ENCODE measurements at places on chromosomes 11 and 22.

GRCh38 chr11:118198370-118198769, 21.9 kb upstream of the SCN2B start:
- DNase-seq: no peak

DNA sequence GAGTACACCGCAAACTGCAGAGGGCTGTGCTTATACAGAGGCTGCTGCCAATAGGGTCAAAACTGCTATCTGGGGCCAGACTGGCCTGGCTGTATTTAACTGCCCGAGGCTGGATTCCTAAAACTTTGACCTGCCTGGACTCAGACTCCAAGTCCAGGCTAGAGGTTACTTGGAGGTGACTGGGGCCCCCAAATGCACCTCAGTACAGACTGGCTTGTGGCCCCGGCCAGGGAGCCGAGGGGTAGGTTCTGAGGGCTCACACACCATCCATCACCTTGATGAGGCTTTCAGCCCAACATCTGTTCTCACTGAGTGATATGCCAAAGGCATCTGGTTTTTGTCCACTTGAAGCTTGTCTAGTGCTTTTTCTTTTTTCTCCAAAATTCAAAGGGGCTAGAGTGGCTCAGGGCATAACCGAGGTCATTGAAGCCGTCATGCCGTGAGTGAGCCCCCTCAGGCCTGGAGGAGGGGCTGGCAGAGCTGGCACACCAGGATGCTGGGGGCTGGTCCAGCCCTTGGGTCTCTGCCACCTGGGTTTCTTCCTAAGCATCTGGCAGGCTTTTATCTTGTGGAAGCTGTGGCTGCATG, 52.4 kb upstream of the TTLL12 start:
- no peak for DNase-seq

GRCh38 chr11:9095421-9095820, 4.0 kb upstream of the SCUBE2 start:
- no peak for DNase-seq

DNA sequence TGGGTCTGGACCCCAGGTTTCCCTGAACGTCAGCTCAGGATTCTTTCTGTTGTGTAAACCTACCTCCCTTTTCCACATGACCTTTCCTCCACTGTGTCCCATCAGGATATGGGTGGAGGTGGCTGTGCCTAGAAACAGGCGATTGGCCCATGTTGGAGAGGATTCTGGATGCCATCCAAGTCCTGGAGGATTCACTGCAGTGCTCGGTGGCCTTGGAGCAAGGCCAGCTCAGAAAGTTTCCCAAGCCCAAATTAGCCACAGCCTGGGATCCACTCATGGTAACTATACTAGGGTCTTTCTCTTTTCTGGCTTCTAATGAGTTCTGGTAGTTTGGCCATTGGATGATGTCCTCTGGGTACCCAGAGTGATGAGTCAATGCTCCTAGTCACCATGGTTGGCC, 141.6 kb downstream of the SNX19 start:
- no peak for DNase-seq

- DNase-seq: peak; percentile 69
Observed at GRCh38 chr11:107018902-107019493, 722 bp upstream of the GUCY1A2 start.

DNA sequence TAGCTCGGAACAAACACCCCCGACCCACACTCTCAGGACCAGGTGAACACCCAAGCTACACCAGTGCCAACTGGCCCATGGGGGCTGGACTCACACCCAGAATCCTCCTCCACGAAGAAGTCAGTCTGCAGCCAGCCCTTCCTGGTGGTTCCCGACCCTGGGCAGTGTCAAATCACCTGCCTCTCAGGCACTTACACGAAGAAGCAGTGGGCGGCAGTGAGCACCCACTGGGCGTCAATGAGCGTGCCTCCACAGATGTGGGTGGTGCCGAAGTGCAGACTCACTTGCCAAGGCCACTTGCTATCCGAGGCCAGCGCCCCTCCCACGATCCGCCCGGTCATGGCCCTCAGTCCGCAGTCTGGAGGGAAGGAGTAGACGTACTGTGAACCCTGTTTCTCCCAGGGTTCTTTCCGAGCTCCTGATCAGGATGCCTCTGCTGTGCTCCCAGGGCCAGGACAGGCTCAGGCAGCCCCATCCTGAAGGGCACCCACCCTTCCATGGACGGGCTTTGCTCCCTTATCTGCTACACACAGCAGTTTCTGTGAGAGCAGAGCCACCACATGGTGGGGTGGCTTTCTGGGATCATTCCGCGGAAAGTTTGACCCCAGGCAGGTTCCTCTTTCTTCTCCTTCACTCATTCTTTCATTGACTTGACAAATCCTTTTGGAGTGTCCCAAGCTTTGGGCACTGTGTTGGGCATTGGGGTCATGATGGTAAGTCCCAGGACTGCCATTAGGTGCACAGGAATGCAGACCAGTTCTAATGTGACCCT, 19.4 kb downstream of the TMPRSS13 start:
- no peak for DNase-seq

DNA sequence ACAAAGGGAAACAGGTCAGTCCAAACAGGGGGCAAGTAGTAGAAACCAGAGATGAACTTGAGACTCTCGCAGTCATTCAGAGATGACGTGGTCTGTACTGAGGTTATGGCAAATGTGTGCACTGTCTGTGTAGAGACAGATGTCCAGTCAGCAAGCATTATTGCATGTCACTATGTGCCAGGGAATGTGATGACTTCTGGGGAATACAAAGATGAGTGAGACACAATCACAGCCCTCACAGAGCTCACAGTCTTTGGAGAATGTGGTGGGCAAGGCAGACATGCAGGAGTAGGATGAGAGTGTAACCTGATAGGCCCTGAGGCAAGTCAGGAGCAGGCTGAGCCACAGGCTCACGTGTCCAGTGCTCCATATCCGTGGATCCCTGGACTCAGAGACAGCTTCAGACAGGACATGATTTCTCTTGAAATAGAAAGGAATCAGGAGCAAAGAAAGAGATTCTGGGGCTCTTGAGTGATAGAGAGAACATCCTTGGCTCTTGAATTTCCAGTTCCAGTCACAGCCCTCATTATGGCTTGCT, 550.7 kb downstream of the ETS1 start:
- DNase-seq: no peak

DNA sequence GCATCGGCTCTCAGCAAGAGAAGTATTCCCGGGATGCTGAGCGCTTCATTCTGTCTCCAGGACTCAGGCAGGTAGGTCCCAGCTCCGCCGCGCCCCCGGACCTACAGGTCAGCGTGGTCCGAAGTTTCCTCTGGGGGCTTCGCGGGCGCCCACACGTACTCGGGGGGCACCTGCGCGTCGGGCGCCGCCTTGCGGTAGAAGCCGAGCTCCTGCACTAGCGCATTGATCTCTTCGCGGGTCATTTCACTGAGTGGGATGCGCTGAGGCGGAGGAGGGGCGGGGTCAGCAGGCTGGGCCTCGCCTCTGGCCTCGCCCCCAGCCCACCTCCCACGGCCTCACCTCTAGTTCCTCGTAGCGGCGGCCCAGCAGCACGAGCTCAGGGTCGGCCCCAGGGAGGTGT, 2.5 kb downstream of the SELENOM start:
- DNase-seq: no peak

- peak; percentile 15 for DNase-seq
Observed at GRCh38 chr11:11028017-11028692, 170.3 kb upstream of the ZBED5 start.

- DNase-seq: peak; percentile 14
Observed at GRCh38 chr22:30044369-30044768, 35.9 kb upstream of the HORMAD2 start.

GRCh38 chr11:86671531-86672006, 847 bp downstream of the ME3 start:
- DNase-seq: peak; percentile 54

GRCh38 chr11:45031912-45032519, 81.3 kb upstream of the TP53I11 start:
- DNase-seq: no peak

DNA sequence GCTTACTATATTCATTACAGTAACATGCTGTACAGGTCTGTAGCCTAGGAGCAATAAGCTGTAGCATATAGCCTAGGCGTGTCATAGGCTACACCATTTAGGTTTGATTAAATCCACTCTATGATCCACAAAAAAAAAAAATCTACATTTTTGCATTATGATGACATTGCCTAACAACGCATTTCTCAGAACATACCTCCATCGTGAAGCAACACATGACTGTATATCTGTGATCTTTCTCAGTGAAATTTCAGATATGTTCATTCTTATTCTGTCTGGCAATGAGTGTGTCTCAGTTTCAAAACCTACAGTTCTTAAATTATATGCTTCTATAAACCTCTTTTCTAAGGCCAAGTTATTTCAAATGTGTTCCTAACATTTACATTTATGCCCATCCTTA, 140.3 kb downstream of the CADM1 start:
- no peak for DNase-seq

DNA sequence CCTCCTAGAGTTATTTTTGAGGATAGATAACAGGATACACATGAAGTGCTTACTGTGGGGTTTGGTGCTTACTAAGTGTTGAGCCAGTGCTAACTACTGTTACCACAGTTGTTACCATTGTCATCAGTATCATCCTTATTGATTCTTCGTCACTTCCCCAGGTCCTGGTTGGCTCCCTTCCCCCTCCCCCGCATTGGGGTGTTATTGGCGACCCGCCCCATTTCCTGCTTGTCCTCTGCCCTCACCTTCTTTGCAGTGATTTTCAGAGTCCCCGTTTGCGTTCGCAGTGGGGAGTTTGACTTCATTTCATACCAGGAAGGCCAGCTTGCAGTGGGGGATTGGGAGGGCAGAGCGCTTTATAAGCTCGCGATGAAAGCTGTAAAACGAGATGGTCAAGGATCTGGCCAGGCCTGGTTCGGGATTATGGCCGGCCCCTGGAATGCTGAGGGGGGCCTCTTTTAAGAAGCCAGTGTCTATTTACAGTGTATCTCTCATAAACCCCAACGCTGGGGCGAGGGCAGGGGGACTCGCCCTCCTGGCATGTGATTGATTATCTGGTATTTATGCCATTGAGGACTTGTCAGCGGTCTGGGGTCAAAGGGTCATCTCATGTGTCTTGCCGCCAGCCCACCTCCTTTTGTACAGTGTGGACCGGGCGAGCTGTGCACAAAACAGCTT, 84.6 kb upstream of the NNMT start:
- DNase-seq: no peak
